ENCODE measurements at places on chromosomes 1 and 21.
A peak's percentile ranks its signal among the peaks of the same experiment; 100 is the strongest.

DNA sequence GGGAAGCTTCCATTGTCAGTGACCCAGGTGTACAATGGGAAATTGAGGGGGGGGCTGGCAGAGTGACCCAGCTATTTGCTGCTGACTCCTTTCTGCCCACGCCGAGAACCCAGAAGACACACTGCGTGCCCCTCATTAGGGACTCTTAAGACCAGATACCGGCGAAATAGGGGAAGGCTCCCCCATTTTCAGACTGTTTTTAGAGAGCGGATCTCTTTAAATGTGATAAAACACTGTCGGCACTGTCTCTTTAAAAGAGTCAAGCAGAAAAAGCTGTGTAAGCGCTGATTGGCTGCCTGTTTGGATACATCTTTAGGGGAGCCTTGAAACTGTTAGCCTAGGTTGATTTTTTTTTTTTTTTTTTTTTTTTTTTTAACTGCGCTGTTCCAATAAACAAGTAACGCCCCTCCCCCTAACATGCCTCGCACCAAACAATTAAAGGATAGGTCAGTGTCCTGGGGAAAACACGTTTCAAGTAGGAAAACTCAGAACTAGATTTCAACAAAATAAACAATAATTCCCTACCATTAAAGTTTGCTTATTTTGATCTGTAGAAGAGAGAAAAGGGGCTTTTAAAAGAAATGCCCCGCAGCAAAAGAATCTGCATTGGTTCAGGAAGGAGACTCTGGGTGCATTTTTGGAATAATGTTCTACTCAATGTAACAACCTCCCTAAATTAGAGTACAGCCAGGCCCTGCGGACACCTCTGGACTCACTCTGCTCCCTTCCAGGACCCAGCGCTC lies 1.4 kb upstream of the SSBP3 start:
- peak; percentile 74 for DNase-seq

GRCh38 chr1:85550784-85551516 lies 29.6 kb upstream of the CCN1 start:
- DNase-seq: no peak

- no peak for DNase-seq
These were observed 105.6 kb upstream of the SOD1 start for GRCh38 chr21:31553926-31554325.

- DNase-seq: no peak
These were observed 60.6 kb upstream of the ETV3 start for GRCh38 chr1:157198619-157199420.

- no peak for DNase-seq
These were observed 7.0 kb upstream of the SMCP start for GRCh38 chr1:152870831-152871730.

GRCh38 chr1:54607821-54608565 lies 15.3 kb downstream of the FAM151A start:
- no peak for DNase-seq

- DNase-seq: no peak
These were observed 33.5 kb downstream of the SCAF4 start for GRCh38 chr21:31698461-31698860.

GRCh38 chr1:237041795-237042525 lies at the start of gene RYR2:
Gene RYR2 (plus strand): TSS chr1:237042184. CDS start chr1:237042522, 338 bp downstream.
- DNase-seq: peak; percentile 59

DNA sequence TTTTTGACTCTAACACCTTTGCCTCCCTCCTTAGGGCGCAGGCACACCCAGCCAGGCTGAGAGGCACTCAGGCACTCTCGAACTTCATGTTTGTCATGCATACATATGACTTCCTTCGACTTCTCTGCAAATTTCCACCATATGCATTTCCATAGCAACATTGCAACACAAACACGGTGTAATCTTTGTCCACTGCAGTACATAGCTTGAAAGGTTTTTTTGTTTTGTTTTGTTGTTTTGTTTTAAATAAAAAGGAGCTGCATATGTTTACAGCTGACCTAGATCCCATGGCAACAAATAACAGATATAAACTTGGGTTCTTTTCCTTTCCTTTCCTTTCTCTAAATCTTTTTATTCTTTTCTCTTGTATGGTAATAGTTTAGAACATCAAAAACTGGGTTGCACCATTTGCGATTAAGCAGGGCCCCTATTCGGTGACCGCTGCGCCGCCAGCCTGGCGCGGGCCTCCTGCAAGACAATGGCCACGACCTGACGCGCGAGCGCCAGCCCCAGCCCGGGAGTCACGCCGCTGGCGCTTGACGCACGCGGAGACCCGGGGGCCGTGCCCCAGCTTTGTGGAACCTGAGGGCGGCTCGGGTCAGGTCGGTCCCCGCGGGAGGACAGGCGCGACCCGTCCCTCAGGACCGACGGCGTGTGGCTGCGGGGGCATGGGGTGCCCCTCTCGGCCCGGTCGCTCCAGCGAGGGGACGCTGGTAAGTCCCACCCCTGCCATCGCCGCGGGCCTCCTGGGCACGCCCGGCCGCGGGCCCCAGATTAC lies 35.2 kb downstream of the CCN1 start:
- no peak for DNase-seq

GRCh38 chr21:44329971-44330681 lies 9.1 kb downstream of the CFAP410 start:
- DNase-seq: no peak

GRCh38 chr1:2382621-2383361 lies 8.6 kb downstream of the MORN1 start:
- DNase-seq: no peak

DNA sequence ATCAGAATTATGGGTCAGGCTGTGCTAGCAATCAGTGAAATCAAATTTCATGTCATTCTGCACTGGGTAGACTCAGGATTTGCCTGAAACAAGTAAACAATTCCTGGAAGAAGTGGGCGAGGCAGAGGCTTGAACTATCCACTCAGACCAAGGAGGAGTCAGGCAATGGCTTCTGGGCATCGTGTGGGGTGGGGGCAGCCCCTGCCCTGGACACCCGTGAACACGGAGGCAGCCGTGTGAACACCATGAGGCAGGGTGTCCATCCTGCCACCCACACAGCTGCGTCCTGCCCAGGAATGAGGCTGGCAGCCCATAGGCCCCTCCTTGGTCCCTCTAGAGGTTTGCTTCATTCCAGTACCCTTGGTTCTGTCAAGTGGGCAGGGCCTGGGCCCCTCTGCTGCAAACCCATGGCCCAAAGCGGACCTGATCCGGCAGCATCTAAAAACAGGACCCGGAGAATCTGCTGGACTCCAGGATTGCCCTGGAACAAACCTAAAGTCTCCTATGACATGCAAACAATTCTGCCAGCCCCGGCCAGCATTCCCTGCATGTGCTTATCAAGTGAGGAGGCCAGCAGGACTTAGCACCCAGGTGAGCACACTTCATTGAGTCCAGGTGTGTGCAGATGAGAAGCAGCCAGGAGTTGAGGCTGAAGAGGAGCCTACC lies 69.5 kb downstream of the PDE9A start:
- DNase-seq: no peak

- peak; percentile 61 for DNase-seq
These were observed 13.2 kb upstream of the MAP1LC3C start for GRCh38 chr1:242011894-242012660.

DNA sequence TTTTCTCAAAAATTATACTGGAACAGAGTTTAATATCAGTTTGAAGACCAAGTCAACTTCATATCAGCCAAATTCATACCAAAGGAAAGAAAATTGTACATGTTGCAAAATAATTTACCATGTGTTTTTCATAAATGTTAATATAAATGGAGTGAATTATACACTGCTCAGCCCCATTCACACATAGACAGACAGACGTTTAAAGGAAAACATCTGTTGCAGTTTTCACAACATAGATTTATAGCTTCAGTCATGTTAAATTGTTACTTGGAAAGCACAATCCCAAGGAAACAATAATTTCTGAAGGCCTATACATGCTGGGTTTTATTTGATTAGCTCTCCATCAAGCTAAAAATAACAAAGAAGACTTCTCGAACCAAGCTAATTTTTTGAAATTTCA lies 27.8 kb upstream of the HYI start:
- no peak for DNase-seq

DNA sequence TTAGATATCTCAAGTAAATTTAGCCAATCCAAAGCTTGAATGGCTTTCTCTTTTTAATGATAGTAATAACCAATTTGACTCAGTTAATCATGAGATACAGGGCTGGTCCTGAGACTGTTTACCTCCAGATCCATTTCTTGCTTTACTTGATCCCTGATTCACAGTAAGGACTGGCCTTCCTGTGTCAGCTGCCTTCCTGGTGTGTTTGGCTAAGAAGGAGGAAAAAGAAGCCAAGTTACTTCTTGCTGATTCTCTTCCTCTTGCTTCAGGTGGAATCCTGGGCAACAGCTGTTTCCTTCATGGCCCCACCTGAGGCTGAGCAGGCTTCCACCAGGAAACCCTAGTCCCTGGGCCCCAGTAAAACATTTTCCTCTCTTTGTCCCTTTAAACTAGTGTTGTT lies 14.6 kb upstream of the RC3H1 start:
- DNase-seq: no peak

- DNase-seq: no peak
These were observed 29.3 kb downstream of the IQGAP3 start for GRCh38 chr1:156543066-156543465.

DNA sequence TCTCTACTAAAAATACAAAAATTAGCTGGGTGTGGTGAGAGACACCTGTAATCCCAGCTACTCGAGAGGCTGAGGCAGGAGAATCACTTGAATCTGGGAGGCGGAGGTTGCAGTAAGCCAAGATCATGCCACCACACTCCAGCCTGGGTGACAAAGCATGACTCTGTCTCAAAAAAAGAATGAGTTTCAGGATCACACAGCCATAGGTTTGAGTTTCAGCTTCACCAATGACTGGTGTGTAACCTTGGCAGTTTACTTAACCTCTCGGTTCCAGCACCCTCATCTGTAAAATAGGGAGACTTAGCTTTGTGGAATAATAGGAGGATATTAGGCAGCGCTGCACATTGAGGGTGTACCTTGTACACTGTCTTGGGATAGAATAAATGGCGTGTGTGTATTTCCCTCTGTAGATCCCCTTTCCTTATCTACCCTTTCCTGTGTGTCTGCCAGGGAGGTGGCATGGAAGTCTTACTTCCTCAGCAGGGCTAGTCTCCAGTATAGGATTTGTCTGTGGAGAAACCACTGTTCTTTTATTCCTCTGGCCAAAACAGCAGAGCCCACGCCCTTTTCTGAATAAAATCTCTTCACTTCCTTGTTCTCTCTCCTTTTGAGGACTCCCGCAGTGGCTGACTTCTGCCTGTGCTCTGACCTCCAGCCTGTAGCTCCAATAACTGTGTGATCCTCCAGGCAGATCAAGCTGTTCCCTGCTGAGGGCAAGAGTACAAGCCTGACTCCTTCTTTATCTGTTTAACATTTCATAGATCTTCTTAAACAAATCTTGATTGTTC lies 90.4 kb downstream of the HHAT start:
- DNase-seq: no peak
